ENCODE measurements at places on chromosomes 16 and 17.

DNA sequence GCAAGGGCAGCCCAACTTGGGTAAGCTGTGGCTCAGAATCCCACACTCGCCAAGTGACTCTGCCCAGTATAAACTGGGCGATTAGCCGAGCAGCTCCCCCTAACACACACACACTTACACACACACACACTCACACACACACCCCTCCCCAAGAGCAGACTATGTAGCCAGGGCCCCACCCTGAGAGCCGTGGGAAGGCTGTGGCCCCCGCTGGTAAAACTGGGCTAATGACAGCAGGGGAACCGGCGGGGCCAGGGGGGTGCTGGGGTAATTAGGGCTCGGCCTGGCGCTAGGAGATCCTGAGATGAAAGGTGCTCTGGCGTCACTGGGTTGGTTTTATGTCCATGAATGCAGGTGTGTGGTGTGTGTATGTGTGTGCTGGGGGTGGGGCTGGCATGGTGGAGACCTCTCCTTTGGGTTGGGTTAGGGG, 1.1 kb upstream of the THRA start:
- no peak for DNase-seq

GRCh38 chr17:12078791-12079190, 58.1 kb downstream of the MAP2K4 start:
- DNase-seq: no peak

GRCh38 chr17:19728084-19728495, 11.7 kb upstream of the SLC47A2 start:
- DNase-seq: no peak

DNA sequence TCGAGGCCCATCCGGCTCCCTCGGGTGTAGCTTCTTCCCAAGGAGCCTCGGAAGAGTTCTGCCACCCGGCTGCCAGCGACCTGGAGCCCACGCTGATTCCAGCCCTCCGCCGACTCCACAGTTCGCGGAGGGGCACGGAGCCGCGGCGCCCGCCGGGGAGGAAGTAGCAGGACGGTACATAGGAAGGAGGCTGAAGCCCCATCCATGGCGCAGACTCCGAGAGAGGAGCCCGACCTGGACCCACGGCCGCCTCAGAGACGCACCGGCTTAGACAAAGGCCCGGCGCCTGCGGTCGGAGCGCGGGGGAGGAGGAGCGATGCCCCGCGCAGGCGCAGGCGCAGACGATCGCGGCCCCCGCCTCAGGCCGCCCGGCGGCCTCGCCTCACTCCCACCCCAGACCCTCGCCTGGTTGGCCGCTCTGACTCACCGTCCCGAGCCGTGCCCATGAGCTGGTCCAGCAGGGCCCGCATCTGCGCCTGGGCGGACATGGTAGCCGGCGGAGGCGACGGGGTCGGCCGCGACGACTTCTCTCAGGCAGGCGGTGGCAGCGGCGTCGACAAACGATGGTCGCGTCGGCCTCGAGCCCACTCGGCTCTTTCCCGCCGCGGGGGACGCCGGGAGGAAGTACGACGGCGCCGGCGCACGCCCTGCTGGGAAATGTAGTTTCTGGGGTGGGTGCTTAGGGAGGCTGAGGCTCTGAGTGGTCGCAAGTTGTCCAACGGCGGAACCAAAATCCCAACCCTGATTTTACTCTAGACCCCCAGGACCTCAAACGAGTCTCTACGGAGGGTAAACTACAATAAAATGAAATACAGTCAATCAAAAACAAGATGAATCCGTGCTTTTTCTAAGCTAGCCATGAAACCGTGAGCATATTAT, at the start of gene LUC7L:
Gene LUC7L, minus strand, starts transcription at position 598 of the 879 bp plus-strand sequence. Its CDS starts 110 bp downstream, at position 488.
- peak; percentile 79 for DNase-seq

GRCh38 chr16:88264641-88265285, 118.0 kb upstream of the ZNF469 start:
- DNase-seq: peak; percentile 34

DNA sequence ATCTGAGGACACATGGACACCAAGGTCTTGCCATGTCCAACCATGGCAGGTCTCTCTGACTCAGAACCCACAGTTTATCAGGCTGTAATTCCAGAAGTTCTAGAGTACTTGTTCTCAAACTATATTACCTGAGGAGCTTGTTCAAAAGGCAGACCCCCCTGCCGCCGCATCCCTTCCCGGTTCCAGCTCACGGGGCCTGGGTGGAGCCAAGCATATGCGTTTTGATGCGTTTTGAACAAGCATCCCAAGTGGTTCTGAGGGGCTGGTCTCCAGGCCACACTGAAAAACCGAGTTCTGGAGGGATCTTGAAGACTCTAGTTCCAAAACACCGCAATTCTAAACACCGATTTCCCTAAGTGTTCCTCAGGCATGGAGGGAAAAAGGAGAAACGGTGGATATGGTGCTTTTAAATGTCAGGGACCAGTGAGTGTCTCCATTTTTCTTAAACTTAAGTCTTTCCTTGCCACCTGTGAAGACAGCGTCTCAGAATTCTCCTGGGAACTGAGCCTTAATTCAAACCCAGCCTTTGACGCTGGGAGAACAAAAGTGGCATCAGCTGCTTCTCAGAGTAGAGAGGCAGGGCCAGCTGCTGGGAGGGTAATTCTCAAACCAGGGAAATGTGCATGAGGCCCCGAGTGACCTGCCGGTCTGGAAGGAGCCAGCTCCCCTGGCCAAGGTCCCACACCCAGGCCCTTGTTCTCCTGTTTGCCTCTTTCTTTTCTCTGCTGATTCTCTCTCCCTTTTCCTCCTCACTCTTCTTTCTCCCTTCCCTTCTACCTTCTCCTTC, 84.4 kb upstream of the PLCG2 start:
- no peak for DNase-seq

DNA sequence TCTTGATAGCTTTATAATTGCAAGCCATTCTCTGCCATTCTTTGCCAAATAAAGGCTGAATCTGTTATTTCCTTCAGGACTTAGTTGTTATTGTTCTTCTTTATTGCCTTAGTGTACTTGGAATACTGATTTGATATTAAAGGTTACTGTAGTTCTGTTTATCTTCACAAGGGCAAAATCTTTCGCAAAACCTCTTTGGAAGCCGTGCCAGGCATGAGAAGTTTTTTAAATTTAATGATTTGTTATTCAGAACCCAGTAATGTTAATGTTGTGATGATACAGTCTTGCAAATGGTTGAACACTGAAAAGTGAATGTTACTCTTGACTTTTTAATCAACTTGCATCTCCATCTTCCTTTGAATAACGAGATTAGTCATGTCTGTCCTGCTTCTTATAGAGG, 1225.2 kb upstream of the GOT2 start:
- no peak for DNase-seq

DNA sequence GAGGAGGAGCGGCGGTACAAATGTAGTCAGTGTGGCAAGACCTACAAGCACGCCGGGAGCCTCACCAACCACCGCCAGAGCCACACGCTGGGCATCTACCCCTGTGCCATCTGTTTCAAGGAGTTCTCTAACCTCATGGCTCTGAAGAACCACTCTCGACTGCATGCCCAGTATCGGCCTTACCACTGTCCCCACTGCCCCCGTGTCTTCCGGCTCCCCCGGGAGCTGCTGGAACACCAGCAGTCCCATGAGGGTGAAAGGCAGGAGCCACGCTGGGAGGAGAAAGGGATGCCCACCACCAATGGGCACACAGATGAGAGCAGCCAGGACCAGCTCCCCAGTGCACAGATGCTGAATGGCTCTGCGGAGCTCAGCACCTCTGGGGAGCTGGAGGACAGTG, 2.8 kb downstream of the ZNF646 start:
- DNase-seq: no peak

DNA sequence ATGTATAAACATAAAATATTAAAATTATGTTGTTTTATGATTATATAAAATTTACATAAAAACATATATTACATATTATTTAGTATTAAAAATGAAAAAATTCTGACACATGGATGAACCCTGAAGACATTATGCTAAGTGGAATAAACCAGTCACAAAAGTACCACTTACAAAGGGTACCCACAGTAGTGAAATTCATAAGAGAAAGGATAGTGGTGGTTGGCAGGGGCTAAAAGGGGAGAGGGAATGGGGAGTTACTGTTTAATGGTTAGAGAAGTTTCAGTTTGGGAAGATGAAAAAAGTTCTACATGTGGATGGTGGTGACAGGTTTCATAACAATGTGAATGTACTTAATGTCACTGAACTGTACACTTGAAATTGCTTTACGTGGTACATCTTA, 41.4 kb downstream of the FBXL20 start:
- no peak for DNase-seq

DNA sequence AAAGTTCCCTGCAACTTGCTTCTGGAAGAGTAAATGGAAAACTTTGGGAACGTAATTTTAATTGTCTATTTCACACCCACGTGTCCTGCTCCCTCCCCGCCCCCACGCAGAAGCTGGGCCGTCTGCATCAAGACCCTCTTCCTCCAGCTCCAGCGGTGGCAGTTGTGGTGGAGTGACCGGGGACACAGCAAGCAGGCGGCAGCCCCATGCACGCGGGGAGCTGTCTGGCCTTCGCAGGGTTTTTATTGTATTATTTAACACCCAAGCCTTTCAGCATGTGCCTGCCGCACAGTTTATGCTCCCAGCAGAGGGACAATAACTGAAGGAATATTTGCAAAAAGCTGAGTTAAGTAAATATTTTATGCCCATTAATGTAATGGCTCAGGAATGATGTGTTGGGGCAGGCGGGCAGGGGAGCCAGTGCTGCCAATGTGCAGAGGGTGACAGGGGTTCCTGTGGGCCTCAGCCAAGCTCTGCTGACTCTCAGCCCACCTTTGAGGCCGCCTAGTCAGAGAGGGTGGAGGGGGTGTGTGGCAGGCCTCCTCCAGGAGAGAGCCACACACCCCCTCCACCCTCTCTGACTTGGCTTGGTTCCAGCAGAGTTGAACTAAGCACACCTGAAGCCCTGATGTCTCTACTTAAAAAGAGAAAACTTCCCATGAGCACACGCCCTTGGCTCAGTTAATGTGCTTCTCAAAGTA, 32.4 kb upstream of the ENPP7 start:
- no peak for DNase-seq

DNA sequence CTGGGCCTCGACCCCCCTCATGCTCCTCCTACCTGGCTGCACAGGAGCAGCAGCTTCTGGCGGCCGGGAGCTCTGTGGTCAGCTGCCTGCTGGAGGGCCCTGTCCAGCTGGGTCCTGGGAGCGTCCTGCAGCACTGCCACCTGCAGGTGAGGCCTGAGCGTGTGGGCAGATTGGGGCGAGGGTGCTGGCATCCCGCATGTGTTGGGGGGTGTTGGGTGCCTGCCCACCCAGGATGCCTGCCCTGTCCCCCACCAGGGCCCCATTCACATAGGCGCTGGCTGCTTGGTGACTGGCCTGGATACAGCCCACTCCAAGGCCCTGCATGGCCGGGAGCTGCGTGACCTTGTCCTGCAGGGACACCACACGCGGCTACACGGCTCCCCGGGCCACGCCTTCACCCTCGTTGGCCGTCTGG, 16.5 kb downstream of the FCSK start:
- no peak for DNase-seq

DNA sequence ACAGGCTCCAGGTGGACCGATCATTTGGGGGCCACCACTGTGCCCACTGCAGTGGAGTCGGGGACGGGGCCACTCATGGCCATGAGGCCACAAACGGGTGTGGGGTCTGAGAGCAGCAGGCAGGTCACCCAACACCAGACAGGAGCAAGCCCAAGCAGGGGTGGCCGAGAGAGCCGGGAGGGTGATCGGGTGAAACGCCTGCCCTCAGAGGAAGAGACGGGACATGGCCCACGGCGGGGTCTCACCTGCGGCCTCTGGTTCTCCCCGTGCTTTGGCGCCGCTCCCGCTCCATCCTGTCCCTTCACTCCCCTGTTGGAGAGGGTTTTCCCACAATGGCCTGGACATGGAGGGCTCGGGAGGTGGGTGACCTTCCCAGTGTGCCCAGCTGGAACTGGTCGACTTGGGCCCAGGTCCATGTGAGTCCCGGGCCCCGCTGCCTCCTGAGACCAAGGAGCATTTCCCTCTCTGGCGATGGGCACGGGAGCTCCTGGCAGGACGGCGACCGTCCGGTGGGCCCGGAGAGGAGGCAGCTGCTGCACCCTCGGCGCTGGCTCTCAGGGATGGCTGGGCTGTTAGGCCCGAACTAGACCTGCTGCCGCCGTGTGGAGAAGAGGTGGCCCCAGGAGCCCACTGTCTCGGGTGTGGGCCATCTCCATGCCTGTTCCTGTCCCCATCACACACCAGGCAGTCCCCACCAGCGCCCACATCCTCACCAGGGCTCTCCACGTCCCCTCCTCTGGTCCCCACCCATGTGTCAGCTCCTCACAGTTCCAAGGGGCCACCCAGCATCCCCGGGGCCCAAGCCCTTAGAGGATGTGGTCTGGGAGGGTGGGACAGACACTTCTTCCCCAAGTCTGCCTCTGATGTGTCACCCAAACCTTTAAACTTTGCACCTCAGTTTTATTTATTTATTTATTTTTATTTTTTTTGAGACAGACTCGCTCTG, 13.4 kb upstream of the BAHCC1 start:
- no peak for DNase-seq

DNA sequence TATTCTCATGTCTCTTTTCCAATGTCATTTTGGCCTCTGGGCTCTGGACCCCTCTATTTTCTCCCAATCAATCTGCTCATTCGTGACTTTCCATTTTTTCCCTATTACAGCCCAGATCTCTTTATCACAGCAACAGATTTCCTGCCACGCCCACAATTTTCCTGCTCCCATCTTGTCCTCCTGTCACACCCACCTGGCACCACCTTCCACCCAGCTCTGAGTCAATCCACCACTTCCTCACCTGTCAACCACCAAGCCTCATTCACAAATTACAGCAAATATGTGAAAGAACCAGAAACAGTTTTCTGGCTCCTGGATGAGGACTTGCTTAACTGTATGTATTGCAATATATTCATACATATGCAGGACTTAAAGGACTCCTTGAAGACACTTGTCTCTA, 311.3 kb downstream of the GRIN2A start:
- DNase-seq: no peak

GRCh38 chr16:88329726-88330700, 52.7 kb upstream of the ZNF469 start:
- DNase-seq: no peak

- no peak for DNase-seq
Measured at GRCh38 chr16:26667307-26667706, 399.4 kb upstream of the C16orf82 start.

GRCh38 chr16:57574646-57575467, 32.4 kb downstream of the ADGRG5 start:
- no peak for DNase-seq

DNA sequence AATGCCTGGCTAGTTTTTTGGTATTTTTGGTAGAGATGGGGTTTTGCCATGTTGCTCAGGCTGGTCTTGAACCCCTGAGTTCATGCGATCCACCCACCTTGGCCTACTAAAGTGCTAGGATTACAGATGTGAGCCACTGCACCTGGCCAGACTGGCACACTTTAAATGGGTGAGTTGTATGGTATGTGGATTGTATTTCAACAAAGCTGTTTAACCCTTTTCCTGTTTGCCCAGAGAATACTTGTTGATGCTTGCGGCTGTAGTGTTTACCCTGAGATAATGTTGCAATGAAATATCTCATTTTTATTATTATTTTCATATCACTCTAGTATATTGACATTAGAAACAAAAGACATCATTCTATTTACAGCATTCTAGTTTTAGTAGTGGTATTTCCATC, 17.1 kb upstream of the TMEM94 start:
- DNase-seq: no peak

All from activated CD4-positive, alpha-beta T cell treated with anti-CD3 and anti-CD28 coated beads, Interleukin-2, amount 50 U/mL, for 4 hours (primary cell).